ENCODE measurements at places on chromosomes 7 and 10. TPM values are rescaled to one million over a fixed set of nuclear protein-coding genes. Genes with fewer than 3 reads are reported as not detected.

The CRTAC1 gene
- total RNA-seq = 23.0 TPM

The BHLHA15 gene
- not detected for total RNA-seq

DNA sequence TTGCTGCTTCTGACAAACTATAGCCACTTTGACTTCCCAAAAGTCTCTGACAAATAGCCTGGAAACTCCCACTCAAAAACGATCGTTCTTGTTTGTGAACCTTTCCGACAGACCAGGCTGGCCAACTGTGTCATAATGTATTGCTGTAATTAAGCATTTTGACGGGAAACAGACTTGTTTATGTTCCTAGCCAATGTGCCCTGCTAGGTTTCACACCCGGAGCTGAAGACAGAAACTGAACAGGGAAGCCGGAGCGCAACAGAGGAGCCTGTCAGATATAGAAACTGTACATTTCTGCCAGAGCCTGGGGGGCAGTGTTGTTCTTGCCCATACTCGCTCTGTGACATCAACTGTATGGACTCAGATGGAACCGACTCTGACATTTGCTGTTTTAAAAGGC is 55.3 kb upstream of the C7orf33 start:
- no peak for DNase-seq

DNA sequence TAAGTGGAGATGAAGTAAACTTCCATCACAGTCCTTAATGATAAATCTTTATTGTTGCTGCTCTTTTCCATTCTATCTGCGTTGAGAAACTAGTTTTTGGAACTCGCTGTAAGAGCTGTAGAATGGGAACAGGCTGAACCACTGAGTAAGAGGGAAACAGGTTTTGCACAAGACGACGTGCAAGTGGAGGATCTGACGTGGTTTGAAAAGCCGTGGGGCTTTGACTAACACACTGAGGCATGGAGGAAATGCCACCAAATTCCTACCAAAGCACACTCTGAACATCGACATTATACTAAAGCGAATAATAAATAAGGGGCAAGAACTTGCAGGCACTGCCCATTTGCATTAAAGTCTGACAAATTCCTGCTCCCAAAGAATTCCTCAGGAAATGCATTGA is 160.6 kb downstream of the KLF6 start:
- DNase-seq = no peak

- DNase-seq = no peak
These were observed 4.9 kb upstream of the ELN start for GRCh38 chr7:74023092-74023536.

GRCh38 chr10:121152935-121153334 is 301.8 kb downstream of the WDR11 start:
- DNase-seq = no peak

DNA sequence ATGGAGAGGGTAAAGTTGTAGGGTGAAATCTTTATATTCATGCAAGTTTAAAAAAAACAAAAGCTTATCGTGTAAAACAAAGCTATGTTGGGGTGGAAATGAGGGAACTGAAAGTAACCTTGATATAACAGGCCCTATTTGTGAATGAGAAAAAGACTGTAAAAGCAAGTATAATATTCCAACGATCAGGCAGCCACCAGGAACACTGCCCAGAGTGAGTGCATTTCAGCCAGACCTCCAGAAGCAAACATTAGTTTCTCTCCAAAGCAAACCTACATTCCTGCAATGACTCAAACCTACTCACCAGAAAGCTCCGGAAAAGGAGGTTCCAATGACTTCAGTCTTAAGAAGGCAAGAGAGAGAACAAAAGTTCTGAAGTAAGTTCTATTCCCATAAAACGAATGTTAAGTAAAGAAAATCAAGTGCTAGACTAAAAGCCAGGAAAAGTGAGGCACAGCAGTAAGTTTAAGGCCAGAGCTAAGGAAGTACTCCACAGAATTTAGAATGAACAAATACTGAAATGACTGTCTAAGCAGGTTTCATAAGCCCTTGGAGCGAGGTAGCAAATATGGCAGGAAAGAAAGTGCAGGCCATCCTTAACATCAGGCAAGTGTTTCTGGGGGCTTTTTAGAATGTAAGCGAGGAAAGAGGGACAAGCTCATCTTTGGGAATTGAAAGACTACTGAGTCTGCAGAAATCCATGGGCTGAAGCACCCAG is 493.1 kb downstream of the XPNPEP1 start:
- no peak for DNase-seq

The C10orf95 gene
- not detected for total RNA-seq

The NAT16 gene
- total RNA-seq = not detected
